ENCODE measurements at places on chromosomes 2 and 18. TPM values are rescaled to one million over a fixed set of nuclear protein-coding genes. Genes with fewer than 3 reads are reported as not detected.

The STRADB gene
- 50.9 TPM for total RNA-seq

The BOLL gene
- not detected for total RNA-seq

DNA sequence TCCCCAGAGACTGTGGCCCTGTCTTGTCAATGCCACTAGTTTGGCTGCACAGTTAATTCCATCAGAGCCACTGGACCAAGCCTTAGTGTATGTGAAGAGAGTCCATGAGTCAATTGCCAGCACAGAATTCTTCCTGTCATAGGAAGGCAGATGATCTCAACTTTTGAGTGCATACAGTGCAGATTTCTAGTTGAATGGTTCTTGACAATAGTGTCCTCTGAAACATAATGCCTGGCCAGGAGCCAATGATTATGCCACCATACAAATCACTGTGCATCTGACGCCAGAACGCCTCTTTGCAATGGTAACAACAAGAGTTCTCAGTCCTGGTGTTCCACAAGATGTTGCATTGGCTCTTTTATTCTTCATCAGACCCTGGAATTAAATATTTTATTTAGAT, 7.1 kb downstream of the NEUROD1 start:
- no peak for DNase-seq

- DNase-seq = no peak
Observed at GRCh38 chr2:85713836-85714235, 19.7 kb downstream of the GNLY start.

- DNase-seq = no peak
Observed at GRCh38 chr2:171578127-171578803, 56.0 kb downstream of the CYBRD1 start.
